ENCODE measurements at places on chromosomes 16 and 17.

DNA sequence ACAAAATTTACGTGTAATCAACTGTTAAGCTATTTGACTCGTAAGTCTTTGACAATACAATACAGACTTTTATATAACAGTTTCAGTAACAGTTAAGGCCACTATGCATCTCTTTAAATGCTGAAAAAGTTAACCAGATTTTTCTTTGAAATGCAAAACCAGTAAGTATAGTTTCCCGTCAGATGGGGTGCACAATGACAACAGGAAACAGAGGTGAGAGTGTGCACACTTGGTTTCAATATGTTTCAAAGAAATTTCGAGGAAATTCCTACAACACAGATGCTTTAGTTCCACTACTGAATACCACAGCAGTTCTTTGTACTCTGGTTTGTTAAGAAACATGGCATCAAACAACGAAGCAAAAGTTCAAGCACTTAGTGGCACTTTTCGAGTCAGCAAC is 48.4 kb downstream of the RNF157 start:
- no peak for DNase-seq

GRCh38 chr17:44417553-44417952 is 28.1 kb upstream of the ITGA2B start:
- DNase-seq: no peak

- no peak for DNase-seq
These were observed 8.8 kb upstream of the ZNF263 start for GRCh38 chr16:3274490-3274889.

DNA sequence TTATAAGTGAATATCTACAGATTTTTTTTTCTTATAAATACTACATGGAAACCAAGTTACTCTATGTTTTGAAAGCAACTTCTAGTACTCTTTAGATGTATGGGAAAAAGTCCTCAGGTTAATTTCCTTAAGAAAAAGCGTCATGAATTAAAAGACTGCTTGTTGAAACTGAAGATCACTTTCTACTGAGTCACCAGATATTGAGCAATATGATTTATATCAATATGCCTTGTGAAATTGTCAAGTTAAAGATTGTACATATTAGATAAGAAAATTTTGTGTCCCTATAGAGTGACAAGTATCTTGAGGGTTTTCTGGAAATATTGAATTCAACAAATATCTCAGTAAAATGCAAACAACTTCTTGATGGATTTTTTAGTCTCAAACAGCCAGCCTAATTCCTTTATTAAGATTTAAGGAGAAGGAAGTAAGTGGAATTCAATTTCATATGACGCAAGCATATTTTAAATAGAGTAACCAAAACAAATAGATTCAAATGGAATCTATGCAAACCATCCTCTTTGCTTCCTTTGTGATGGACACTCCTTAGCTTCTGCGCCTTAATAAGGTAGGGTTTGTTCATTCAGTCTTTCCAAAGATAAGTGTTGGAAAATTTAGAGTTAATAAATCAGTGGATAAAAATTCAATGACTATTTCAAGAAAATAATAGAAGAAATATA is 16.6 kb downstream of the KRT12 start:
- no peak for DNase-seq

GRCh38 chr17:36055171-36055570 is 8.9 kb upstream of the CCL18 start:
- no peak for DNase-seq

- DNase-seq: no peak
These were observed 139.7 kb upstream of the MAF start for GRCh38 chr16:79740252-79740651.

DNA sequence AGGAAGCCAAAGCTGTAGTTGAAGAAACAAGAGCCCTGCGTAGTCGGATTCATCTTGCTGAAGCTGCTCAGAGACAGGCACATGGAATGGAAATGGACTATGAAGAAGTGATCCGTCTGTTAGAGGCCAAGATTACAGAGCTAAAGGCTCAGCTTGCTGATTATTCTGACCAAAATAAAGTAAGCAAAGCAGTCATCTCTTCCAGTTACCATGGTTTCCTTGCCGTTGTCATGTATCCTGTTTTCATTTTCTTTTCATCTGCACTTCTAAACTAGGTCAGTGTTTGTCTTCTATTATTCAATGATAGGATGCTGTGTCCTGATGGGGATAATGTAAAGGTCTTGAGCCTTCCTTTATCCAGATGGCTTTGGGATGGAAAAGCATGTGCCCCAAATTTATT is 104.3 kb downstream of the STXBP4 start:
- no peak for DNase-seq

GRCh38 chr17:4329838-4330237 is 36.6 kb downstream of the UBE2G1 start:
- DNase-seq: no peak

DNA sequence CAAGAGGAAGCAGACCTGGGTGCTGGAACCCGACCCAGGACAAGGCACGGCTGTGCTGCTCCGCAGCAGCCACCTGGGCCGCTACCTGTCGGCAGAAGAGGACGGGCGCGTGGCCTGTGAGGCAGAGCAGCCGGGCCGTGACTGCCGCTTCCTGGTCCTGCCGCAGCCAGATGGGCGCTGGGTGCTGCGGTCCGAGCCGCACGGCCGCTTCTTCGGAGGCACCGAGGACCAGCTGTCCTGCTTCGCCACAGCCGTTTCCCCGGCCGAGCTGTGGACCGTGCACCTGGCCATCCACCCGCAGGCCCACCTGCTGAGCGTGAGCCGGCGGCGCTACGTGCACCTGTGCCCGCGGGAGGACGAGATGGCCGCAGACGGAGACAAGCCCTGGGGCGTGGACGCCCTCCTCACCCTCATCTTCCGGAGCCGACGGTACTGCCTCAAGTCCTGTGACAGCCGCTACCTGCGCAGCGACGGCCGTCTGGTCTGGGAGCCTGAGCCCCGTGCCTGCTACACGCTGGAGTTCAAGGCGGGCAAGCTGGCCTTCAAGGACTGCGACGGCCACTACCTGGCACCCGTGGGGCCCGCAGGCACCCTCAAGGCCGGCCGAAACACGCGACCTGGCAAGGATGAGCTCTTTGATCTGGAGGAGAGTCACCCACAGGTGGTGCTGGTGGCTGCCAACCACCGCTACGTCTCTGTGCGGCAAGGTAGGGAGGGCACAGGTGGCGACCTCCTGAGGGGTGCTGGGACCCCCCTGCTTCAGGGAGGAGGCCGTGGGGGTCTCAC is 667 bp downstream of the FSCN2 start:
- DNase-seq: no peak

DNA sequence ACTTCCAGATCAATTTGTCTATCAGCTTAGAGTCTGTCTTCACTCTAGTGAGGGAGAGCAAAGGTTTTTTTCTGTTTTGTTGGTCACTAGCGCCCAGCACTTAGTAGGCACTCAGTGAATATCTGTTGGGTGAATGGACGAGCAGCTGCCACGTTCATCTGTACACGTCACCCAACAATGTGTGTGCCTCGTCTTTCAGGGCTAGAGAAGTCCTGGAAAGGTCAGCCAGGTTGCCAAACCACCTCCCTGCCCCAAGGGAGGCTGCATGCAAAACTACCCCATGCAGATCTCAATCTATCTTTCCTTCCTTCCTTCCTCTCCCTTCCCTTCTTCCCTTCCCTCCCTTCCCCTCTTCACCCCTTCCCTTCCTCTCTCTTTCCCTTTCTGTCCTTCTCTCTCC is 340.9 kb downstream of the SOX9 start:
- DNase-seq: no peak

GRCh38 chr17:48726916-48727286 is 1.6 kb downstream of the HOXB13 start:
- no peak for DNase-seq
